LHCN-M2 (cell line): ENCODE measurements at places on chromosomes 6 and 20.

DNA sequence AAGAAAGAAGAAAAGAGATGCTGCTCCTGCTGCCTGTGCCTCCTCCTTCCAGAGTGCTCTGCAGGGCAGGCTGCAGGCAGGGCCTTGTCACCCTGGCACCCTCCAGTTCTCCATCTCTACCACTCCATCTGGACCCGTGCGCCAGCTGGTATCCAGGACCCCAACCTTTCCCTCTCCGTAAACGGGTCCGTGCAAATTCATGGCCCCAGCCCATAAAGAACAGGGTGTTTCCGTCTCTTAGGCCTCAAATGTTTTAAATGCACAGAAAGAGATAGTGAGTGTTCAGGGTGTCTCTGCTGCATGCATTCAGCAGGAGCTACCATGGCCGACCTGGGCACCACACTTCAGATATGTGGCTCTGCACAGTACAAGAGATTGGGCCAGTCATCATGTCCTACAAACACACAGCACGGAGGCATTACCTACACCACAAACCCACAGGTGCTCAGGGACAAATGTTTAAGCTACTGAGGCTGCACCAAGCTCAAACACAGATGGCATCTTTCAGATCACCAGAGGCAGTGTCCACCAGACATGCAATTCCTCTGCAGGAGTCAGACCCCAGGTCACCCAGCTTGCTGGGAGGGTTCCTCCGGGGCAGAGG is 258.1 kb downstream of the DLL1 start:
- no peak for DNase-seq

DNA sequence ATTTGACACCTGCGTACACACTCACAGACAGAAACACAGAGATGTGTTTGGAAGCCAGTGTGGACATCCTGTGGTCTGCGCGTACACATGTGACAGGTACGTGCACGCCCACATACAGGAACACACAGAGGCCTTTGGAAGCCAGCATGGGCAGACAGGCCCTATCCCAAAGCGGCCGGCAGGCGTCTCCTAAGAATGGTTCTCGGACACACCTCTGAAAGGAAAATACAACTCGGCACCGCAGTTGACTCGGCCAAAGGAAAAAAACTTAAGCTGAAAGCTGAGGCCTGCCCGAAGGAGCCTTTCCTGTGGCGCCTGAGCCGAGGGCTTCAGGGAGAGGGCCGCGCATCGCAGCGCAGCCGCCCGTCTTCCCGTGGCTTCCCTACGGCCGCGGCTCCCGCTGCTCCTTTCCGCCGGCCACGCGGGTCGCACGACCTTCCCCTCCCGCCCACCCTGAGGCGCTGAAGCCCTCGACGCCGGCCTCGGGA is 1.4 kb upstream of the CEP43 start:
- peak; percentile 73 for DNase-seq

- no peak for DNase-seq
These were observed 19.8 kb downstream of the SLC22A3 start for GRCh38 chr6:160367798-160368547.

- peak; percentile 98 for DNase-seq
These were observed 94.0 kb upstream of the NHSL1 start for GRCh38 chr6:138593124-138593877.

DNA sequence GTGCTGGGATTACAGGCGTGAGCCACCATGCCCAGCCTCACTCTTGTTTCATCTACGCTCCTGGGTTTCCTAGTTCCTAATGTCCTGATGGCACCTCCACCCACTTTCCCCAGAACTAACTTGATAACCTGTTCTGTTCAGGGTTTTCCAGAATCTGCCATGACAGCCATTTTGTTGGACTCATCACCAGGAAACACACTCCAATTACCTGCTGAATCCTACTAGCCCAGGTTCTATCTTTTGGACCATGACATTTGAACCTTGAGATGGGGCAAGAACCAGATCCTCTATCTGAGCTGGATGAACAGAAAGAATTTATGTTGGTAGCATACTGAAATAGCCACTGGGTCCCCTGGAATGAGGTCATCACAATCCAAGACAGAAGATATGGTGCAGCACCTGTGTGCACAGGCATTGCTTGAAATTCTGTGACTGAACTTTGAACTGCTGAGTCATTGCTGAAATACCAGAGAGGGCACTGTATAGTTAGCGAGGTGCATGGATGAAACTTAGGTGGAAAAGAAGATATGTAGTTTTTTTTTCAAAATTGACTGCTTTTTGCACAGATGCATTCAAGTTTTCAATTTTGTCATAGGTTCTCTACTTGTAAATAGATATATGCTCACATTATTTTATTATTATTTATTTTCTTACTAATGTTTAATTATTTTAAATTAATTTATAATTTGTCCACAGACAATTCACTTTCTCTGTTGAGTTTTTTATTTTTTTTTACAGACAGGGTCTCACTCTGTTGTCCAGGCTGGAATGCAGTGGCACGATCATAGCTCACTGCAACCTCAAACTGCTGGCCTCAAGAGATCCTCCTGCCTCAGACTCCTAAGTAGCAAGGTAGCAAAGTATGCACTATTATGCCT is 42.8 kb upstream of the TASP1 start:
- no peak for DNase-seq
